ENCODE measurements at places on chromosomes 1 and 21.

DNA sequence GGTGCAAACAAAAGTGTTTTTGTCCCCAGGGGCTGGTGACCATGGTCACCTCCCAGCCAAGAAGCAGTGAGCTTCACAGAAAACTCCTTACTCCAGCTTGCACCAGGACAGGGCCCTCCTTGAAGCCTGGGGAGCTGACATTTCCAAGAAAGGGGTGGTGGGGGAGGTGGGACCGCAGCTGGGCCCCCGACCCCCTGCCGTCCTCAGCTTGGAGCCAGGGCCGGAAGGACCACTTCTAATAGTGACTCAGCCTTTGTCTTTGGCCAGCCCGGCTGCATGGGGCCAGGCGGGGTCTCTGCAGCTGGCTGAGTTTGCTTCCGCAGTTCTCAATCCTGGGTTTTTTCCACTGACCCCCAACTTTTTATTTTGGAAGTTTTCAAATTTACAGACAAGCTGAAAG is 136.5 kb upstream of the POU3F1 start:
- DNase-seq, result no peak

- DNase-seq, result no peak
Observed at GRCh38 chr1:77026135-77026534, 158.9 kb downstream of the ST6GALNAC5 start.

- DNase-seq, result no peak
Observed at GRCh38 chr1:168513656-168514404, 30.0 kb downstream of the XCL2 start.

DNA sequence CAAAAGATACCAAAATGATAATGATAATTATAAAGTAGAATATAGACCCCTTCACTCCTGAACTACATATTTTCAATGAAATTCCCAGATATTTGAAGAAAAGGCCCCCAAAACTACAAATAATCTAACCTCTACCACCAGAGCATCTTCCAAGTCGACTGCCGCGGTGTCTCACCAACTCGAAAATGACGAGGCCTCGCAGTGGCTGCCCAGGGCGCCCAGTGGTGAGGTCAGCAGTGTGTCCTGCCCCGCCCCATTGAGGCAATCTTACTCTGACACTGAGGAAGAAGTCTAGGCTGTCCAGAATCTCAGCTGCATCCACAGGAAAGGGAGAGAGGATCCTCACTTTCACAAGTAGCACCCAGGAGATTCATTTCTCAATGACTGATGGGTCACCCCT is 5.2 kb downstream of the DUSP10 start:
- DNase-seq, result no peak

DNA sequence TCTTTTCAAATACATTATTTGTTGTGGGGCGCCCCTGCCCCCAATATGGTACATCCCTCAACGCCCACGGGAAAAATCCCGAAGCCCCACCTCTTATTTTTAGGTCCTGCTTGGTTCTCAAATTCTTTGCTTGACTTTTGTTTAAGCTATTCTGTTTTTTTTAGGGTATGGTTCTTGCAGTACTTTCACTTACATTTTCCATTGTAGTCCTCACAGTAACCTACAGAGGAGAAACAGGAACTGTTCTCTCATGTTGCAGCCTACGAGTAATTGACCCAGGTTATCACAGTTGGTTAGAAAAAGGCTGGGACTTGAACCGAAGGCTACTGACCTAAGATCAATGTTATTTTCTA is 697 bp upstream of the C21orf91 start:
- DNase-seq, result peak; percentile 89

DNA sequence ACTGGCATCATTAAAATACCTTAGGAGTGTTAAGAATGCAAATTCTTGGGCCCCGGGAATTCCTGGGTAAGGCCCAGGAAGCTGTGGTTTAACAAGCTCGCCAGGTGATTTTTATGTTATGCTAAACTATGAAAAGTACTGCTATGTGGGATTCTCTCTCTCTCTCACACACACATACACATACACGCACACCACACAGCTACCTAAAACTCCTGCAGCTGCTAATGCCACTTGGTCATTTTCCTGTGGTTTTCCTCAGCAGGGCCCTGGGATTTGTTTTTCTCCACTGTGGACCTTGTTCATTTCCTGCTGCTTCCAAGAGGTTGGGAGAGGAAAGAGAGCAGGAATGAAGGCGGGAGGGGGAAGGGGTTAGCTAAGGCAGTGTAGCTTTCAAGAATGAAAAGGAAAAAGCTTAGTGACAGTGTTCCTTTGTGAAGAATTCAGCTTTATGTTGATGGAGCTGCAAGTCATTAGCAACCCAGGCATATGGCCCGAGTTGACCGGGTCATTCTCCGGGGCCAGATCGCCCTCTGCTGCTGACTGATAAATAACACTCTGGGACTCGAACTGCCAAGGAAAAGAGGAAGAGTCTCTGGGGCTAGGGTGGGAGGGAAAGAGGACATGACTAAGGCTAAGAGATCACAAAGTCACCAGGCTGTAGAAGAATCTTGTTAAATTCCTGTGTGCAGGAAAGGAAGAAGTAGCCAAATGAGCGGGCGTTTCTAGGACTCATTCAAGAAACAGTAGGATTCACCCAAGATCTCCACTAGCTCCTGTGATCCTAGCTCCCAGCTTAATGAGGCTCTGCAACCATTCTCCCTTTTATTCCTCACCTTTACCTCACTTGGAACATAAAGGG is 30.5 kb upstream of the LRIG2 start:
- DNase-seq, result peak; percentile 22

GRCh38 chr1:205943245-205943644 is at the start of gene SLC26A9:
SLC26A9 (minus strand) TSS chr1:205943456; CDS start chr1:205935820, 7,636 bp downstream.
- no peak for DNase-seq

DNA sequence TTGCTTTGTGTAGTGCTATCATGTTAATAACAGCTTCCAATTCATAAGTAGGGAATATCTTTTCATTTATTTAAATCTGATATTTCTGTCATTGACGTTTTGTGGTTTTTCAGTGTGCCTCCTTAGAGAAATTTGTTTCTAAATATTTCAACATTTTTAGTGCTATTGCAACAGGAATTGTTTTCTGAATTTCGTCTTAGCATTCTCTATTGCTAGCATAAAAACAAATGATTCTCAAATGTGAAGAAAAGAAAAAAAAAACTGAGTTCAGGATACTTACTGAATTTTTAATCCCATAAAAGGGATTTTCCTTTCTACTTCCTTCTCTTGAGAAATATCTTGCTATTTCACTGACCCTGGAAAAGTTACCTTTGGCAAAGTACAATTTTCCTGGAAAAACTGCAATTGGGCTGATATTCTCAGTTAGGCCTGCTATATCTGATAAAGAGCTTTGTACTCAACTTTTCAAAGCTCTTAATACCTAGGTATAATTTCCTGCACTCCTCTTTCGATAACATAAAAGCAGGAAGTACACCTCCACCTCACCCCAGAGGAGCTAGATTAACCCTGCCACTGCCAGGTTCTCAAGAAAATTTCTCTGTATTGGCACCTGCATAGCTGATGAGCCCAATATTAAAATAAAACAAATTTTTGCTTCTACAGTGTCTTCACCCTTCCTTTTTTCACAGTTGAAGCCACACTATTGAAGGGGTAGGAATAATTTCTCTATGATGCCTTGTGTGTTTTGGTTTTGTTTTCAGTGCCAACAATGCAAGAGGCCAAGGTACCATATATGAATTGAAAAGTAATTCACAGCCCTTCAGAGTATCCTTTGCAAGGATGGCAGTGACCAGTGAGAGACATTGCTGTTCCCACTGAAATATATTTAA is 35.6 kb downstream of the PTPN14 start:
- DNase-seq, result no peak
